HCT116 (cell line): ENCODE measurements at places on chromosomes 16 and 17.

GRCh38 chr16:65421596-65421995 is 299.7 kb upstream of the CDH11 start:
- no peak for DNase-seq

GRCh38 chr17:73799096-73799495 is 154.9 kb upstream of the SDK2 start:
- DNase-seq: no peak

DNA sequence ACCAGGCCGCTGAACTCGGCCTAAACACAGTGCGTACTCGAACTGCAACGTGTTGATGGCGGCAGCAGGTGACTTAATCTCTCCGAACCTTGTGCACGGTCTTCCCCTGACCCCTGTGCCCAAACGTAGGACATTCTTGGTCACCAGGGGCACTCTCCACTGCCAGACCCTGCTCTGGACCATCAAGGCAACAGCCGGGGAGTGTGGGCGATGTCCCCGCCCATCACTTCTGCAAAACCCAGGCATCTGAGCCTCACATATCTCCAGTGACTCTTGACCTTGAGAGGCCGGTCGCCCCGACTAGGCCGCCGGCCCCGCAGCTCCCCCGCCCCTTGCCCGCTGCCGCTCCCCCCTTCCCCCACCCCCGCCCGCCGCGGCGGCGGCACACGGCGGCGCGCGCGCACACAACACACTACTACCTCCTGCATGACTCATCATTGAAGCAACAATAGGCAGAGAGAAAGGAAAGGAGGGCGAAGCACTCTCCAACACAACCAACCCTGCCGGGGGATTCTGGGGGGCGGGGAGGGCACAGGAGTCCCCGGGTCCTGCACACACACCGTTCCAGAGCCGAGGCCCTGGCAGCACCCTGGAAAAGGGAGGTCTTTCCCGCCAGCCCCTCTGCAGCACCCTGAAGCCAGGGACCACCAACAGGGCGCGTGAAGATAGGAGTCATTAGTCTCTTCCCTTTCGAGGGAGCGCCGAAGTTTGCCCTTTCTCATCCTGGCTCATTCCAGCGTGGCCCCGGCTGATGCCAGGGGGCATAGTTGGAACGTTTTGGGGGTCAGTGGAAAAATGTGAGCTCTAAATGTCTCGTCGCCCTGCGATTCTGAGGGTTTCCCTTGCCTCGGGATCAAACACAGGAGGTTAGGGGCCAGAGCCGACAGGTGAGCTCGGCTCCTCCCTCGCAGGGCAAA is 1.9 kb downstream of the MNT start:
- DNase-seq: no peak

DNA sequence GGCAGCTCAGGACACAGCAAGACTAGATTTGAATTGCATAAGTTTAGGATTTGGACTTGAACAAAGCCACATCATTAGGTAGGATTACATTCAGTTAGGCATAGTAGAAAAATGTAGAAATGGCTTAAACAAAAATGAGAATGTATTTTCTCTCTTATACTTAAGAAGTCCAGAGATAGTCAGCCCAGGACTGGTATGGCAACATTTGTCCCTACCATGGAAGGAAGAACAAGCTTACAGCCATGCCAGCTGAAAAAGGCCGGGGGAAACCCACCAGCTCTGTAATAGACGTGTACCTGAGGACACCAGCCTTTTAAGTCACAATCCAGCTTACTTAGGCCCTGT is 11.2 kb upstream of the TMIGD1 start:
- no peak for DNase-seq

DNA sequence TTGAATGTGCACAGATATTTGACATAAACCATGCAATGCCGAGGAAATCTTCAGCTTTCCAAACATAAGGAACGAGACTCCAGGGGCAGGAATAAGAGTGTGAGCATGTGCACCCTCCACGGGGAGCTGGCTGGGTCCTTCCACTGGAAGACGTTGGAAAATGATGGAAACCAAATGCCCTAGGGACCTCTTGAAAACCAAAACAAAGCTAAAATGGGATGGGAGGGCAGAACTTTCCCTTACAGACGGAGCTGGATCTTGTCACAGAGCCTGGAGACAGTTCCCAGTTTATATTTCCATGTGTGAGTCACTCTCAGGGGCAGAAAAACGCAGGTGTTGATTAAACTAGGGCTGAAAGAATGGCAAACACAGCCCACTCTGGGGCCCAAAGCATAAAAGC is 34.4 kb upstream of the DNAH17 start:
- DNase-seq: no peak

DNA sequence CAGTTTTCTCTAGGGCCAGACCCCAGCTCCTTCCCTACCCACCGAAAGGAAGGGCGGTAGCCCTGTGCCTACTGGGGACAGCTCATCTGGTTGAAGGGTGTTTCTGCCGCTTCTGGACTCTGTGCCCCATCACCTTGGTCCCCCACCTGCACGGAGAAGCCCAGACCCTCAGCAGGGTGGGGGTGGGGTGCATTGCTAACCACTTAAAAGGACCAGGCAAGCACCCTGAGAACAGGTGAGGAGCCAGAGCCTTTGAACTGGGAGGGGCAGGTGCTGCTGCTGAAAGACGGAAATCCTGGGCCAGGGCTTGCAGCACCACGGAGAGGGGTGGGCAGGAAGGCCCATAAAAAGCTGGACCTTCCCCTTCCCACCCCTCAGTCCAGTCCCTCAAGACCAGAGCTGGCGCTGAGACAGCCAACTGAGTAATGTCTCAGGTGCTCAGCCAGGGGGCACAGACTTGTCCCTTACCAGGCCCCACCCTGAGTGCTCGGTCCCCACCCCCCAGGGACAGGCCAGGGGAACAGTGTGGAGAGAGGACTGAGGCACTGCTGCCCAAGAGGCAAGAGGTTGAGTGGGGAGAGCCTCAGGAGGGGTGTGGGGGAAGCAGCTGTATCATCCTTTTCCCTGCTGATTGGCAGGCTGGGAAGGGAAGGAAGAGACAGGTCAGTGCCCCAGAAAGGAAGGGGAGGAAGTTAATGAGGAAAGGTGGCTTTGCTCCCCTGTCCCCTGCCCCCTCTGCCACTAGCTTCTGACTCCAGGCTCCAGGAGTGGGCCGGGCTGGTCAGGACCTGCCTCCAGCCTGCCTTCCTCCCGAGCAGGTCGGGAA is 10.9 kb upstream of the SP2 start:
- no peak for DNase-seq
